ENCODE measurements at places on chromosomes 12 and 14. TPM values are rescaled to one million over a fixed set of nuclear protein-coding genes. Genes with fewer than 3 reads are reported as not detected.
A peak's percentile ranks its signal among the peaks of the same experiment; 100 is the strongest.

DNA sequence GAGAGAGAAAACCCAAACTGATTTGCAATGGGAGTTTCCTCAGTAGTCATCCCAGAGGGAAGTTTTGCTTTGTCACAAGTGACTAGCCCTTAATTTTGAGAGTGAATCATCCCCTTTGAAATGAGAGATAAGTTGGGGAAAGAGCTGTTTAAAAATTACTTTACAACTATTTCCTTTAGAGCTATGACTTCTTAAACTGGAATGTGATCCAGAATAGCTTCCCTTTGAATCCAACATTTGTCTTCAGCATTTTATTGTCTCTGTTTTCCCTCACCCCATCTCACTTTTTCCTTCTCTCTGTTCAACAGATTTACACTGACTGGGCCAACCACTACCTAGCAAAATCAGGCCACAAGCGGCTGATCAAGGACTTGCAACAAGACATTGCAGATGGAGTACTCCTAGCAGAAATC, 109.3 kb downstream of the NAV3 start:
- no peak for DNase-seq

DNA sequence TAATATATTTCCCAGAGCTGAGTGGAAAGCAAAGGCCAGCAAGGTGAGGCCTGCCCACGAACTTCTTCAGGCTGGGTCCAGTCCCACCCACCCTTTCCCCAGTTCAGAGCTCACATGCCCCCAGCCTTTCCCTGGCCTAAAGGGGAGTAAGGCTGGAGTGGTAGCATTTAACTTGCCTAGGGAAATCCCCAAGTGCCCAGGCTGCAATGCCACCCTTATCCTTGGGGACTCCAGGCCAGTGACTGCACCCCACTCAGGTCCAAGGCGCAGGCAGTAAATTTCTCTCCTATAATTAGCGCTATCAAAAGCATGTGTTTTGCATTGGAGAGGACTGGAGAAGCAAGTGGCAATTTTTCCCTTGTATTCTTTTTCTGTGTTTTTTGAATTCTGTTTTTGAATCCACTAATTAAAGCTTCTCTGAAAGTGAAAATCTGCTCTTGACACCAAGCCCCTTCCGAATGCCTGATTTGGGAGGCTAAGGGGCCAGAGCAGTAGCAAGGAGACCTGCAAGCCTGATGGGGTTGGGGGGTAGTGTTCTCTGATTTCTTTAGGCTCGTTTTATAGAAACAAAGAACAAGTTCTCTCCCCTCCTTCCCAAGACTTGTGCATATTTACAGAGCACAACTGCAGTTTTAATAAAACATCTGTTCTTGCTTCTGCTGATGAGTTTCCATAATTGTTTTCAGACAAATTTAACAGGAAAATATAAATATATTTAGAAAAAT, 3.5 kb upstream of the HOXC6 start:
- DNase-seq = no peak

Gene TSPAN31
- total RNA-seq = 24.5 TPM

GRCh38 chr14:81172881-81173280, 47.9 kb downstream of the GTF2A1 start:
- DNase-seq = no peak

Gene ING4
- total RNA-seq = 15.0 TPM

Gene MFAP5
- not detected for total RNA-seq

GRCh38 chr12:102343361-102344121, 136.8 kb downstream of the IGF1 start:
- no peak for DNase-seq

DNA sequence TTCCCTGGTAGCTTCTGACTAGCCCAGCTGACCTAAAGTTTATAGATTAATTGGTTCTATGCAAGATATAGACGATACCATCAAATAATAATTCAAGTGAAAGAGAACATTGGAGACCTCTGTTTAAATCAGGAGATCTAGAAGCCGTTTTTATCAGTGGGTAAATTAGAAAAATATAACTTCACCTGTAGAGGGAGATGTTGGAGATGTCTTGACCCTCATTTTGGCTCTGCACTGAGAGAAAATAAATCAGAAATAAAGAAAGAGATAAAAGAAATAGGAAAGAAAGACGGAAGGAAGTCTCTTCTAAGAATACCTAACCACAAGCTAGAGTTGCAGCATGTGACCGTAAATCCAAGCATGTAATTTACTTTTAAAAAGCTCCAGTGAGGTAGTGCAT, 684.5 kb downstream of the C12orf50 start:
- no peak for DNase-seq

Gene AKAP3
- 0.65 TPM for total RNA-seq

Gene ULK1
- total RNA-seq = 28.4 TPM

Gene CISTR
- total RNA-seq = not detected

Gene TMEM233
- not detected for total RNA-seq

DNA sequence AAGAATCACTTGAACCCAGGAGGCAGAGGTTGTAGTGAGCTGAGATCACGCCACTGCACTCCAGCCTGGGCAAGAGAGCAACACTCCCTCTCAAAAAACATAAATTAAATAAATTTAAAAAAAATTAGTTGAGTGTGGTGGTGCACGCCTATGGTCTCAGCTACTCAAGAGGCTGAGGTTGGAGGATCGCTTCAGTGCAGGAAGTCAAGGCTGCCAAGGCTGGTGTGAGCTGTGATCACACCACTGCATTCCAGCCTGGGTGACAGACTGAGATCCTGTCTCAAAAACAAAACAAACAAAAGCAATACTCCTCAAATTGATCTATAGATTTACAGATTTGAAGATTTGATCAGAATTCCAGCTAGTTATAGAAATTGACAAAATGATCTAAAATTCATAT, 92.7 kb upstream of the RESF1 start:
- DNase-seq = no peak

Gene RERGL
- not detected for total RNA-seq

DNA sequence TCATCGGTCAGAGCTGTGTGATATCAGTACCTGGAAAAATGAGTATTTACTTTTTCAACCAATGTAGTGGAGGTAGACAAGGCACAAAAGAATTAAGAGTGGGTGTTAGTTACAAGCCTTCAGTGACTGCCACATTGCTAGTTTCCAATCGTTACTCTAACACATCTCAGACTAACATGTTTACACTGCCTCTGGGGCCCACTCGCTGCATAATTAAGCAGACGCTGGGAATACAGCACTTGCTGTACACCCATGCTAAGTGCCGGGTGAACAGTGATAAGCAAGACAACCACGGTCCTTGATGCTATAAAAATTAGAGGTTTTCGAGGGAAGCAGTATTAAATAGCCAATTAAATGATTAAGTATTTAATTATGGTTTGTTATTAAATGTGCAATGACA, 1147.6 kb downstream of the AACS start:
- DNase-seq = no peak

DNA sequence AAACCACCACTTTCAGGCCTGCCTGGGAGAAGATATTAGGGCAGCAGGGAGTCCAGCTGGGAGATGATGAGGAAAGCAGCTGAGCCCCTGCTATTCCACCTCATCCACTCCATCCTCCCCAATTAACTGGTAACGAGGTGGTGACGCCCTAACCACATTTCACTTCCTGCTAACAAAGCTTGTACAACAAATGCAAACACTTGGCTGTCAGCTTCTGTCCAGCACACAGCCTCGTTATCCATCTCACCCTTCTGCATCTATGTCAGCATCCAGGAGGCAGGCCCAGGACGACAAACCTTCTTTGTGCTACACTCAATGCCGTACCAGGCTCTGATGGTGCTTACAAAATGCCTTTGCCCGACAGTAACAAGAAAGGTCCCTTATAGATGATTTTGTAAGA, 225.4 kb downstream of the APAF1 start:
- no peak for DNase-seq

Gene MAP1LC3B2
- total RNA-seq = 0.49 TPM

Gene IFI27L2
- 33.5 TPM for total RNA-seq

Gene CCDC197
- not detected for total RNA-seq

Gene LRIG3
- total RNA-seq = not detected

Gene C12orf54
- not detected for total RNA-seq

DNA sequence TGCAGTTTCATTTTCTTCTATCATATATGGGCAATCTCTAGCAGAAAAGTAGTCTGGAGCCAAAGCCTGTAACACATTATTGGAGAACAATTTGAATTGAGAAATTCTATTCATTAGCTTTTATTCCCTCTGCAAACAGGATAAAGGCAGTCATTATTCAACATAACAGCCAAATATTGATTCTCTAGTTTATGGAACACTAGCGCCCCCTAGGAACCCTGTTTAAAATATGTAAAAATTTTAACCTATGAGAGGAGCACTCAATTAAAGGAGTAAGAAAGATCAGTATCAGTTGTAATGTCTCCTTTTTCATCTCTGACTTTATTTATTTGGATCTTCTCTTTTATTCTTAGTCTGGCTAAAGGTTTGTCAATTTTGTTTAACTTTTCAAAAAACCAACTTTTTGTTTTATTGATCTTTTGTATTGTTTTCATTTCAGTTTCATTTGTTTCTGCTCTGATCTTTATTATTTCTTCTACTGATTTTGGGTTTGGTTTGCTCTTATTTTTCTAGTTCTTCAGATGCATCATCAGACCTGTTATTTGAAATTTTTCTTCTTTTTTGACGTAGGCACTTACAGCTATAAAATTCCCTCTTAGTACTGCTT, 4.8 kb upstream of the LMNTD1 start:
- DNase-seq = no peak

DNA sequence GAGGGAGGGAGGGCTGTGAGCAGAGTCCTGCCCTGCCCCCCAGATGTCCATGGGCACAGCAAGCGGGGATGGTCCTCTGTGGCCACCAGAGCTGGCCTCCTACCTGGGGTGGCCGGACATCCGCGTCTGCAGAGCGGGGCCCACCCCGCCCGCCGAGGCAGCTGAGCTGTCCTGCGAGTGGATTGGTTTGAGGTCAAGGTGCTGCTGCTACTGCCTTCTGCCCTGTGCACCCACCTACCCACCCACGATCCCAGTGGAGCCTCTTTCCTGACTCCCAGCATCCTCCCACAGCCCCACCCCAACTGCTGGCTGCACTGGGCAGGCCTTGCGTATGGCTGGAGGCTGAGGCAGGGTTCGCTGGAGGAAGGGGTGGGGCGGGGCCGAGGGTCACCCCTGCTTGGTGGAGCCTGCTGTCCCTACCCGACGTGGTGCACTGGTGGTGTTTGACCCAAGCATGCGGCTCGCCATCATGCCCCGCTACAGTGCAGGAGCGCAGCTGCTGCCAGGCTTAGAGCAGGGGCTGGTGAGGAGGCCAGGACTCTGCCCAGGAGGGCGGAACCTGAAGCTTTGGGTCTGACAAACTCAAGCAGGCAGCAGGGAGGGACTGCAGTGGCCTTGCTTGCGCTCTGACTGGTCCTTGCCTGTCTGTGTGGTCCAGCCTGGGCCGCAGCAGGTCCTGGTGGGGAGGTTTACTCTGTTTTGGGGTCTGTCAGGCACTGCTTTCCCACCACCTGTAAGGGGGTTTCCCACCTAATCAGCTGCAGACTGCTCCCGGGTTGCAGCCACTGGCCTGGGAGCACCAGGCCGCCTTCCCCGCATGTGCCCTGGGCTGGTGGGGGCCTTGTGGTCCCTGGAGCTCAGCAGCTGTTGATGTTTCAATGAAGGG, 23.7 kb downstream of the CEP170B start:
- DNase-seq = no peak

Gene AKAP5
- 1.1 TPM for total RNA-seq

- no peak for DNase-seq
These were observed 5.4 kb upstream of the LRIG3 start for GRCh38 chr12:58925751-58926150.

Gene OR4E2
- total RNA-seq = not detected

DNA sequence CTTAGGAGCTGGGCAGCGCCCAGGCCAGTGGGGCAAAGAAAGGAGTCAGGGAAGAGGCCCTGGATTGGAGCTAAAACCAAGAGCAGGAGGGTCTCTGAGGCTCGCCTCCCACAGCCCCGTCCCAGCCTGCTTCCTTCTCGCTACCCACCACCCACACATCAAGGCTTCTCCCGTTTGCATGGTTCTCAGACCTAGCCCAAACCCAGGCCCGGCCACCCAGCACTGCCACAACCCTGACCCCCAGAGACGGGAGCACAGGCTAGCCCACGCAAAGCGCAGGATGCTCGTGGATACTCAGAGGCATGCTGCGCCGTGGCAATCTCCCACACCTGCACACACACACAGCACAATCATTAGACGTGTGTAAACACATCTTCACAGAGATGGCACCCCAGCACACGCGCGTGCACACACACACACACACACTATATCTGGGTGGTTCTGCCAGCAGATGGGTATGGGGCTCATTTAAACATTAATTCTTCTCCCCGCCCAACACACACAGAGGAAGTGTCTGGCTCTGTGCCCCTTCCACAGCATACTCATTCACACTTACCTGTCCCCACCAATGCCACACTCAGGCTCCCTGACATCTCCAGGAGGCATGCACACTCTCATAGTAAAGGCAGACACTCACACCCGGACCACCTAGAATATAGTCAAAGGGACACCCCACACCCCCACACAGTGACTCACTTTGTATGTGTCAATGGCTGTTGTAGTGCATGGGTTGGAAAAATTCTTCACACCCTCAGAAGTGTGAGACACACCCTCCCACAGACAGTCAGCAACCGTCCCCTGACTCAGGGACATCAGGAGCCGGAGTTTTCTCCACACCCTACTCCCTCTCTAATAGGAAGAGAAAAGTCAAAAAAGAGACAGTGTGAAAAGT, 1.1 kb downstream of the CARMIL3 start:
- DNase-seq = peak; percentile 27

- DNase-seq = no peak
These were observed 637.8 kb downstream of the BCL11B start for GRCh38 chr14:98634043-98634820.

GRCh38 chr14:105315211-105315721, 718 bp downstream of the PACS2 start:
- peak; percentile 37 for DNase-seq

Gene PKP2
- not detected for total RNA-seq

GRCh38 chr12:106051853-106052531, 86.8 kb downstream of the NUAK1 start:
- DNase-seq = no peak

GRCh38 chr12:93461503-93461902, 5.8 kb upstream of the MRPL42 start:
- DNase-seq = no peak

DNA sequence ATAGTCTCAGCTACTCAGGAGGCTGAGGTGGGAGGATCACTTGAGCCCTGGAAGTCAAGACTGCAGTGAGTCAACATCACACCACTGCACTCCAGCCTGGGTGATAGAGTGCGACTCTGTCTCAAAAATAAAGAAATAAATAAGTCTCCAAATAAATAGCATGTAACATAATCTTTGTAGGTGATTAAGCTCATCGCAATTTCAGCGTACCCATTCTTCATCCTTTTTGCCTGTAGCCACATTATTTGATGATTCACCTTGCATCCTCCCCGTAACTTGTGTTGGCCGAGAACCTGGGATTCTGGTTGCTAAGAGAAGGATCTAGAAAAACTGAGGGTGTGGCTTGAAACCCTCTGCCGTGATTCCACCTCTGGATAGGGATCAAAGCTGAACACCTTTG, 115.1 kb downstream of the GALC start:
- DNase-seq = no peak

Gene CLEC9A
- not detected for total RNA-seq

GRCh38 chr14:56562883-56563282, 16.7 kb upstream of the TMEM260 start:
- DNase-seq = no peak

All from activated T-helper 1 cell treated with anti-CD3 and anti-CD28 coated beads, Interleukin-12 subunit alpha, Interleukin-12 subunit beta, Interleukin-2, Interleukin-4 antibody, amounts not matched to agents 30 ng/mL and 10 ng/mL and 1 ng/mL, durations not matched to agents 14 hours and 24 hours and 36 hours (primary cell).